NCI-H187 treated with DMSO at 0.1 percent for 48 hours (cell line): ENCODE measurements at places on chromosomes 1 and 21.
A peak's percentile ranks its signal among the peaks of the same experiment; 100 is the strongest.

DNA sequence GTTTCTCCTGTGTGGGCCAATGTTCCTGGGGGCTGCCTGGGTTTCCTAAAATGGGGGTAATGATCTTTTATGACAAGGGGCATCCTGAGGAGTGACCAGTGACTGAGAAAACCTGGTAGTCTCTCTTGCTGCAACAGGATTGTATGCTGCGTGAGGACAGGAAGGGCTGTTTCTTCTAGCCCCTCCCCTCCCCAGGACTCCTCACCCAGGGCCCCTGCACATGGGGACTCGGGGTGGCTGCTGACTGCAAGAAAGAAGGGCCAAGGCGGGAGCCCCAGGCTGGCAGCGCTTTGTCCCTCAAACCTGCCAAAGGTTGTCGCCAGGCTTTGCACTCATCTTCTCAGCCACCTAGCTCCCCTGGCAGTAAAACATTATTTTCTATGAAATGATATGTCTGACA is 442.4 kb downstream of the CAMTA1 start:
- no peak for DNase-seq

DNA sequence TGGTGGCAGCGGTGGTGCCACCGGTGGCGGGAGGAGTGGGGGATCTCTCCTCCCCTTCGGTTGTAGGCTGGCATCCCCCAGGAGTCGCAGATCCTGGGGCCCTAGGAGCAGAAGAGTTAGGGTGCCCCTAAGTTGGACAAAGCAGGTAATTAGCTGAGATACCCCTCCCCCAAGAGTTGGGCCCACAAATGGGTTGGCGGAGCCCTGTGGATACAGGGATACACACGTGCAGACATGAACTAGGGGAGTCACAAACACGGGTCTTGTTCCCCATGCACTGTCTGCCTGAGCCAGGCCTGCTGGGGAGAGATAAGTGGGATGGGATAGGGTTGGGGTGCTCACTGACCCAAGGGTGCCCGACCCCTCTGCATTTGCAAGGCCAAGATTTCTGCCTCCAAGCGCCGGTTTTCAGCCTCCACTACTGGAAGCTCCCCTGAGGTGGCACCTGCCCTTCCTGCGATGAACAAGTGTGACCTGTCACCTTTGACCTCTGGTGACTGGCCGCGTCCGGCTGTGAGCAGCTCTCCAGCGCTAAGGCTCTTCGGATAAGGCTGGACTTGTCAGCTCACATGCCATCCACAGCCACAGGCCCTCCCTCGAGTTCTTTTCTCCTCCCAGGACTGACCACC is 1.8 kb downstream of the CCDC17 start:
- DNase-seq = no peak

GRCh38 chr1:165212229-165212628 is 144.3 kb downstream of the LMX1A start:
- no peak for DNase-seq

DNA sequence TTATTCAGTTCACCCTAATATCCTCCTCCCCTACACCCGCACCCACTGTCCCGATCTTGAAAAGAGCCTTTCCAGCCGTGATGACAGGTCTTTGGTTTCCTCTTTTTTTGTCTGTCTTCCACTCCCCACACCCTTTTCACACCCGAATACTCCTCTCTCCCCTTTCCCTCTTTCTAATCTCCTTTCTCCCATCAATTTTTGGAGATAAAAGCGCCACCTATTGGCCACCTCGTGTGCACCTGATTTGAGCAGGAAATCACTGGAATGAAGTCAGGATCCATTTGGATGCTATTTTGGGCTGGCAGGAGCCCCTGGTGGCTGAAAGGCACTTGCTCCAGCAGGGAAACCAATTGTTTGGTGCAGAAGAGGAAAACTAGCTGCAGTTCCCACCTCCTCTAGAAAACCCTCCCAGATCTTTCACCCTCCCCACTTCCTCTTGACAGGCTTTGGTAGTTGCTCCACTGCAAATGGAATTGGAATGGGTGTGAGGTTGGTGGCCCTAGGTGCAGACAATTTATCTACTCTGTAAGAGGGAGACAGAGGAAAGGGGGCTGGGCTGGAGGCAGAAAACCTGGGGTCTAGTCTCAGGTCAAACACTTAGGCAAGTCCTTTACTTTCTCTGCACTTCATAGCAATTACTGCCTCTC is 8.4 kb downstream of the FOXE3 start:
- no peak for DNase-seq

- DNase-seq = no peak
These were observed 14.1 kb upstream of the DEGS1 start for GRCh38 chr1:224168859-224169380.

GRCh38 chr1:107976836-107977235 is 11.9 kb upstream of the VAV3 start:
- DNase-seq = no peak

- DNase-seq = no peak
These were observed 15.6 kb downstream of the RD3 start for GRCh38 chr1:211476200-211476849.

GRCh38 chr1:53581476-53581875 is 122.3 kb downstream of the DMRTB1 start:
- no peak for DNase-seq

GRCh38 chr21:44078411-44078981 is 28.7 kb upstream of the PWP2 start:
- DNase-seq = no peak

- no peak for DNase-seq
These were observed 12.5 kb downstream of the IQGAP3 start for GRCh38 chr1:156559797-156560385.

- DNase-seq = no peak
These were observed 16.4 kb downstream of the GPSM2 start for GRCh38 chr1:108893141-108893530.

DNA sequence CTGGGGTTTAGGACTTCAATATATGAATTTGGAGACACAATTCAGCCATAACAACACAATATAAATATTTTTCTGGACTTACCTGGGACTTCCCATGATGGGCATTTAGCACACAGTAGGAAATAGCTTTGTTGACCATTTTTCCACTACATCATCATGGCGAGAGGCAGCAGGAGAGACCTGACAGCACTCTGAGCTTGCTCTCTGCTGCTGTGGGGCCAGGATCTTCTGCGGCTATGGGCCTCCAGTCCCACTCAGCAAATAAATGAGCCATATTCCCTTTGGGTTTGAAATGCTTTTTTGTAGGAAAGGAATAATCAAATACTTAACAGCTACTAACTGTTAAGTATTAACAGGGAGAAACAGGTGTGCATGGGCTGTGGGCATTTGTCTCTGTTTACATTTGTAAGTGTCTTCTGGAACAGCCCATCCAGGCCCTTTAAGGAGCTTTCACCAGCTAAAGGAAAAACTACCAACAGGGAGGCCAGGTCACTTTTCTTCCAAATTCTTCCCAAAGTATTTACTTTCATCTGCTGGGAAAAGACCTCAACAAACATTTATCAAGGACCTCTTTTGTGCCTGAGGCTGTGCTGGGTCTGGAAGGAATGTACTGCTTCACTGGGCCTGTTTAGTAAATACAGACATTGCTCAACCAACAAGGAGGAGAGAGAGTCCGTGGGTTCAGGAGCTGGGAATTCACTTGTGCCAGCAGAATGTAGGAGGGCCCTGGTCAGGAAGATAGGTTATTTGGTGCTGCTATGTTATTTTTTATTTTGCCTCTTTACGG is 133.2 kb downstream of the LRIG2 start:
- DNase-seq = peak; percentile 88

DNA sequence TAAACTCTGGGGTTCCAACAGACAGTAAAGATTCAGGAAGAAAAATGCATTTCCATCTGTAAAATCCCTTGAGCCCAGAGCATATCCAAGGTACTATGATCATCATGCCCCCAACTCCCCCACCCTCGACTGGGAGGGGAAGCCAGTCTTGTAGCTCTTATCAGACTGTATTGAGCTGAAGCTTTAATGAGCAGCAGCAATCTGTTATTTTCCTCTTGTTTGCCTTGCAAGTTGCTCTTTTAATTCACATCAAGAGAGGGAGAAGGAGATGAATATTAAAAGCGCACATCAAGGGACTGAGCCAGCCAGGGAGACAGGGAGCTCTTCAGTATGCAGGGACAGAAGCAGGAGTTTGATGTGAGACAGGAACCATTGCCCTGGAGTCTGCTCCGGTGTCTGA is 52.5 kb upstream of the KCNA3 start:
- DNase-seq = no peak

GRCh38 chr1:38095454-38095931 is 48.9 kb upstream of the POU3F1 start:
- DNase-seq = no peak

DNA sequence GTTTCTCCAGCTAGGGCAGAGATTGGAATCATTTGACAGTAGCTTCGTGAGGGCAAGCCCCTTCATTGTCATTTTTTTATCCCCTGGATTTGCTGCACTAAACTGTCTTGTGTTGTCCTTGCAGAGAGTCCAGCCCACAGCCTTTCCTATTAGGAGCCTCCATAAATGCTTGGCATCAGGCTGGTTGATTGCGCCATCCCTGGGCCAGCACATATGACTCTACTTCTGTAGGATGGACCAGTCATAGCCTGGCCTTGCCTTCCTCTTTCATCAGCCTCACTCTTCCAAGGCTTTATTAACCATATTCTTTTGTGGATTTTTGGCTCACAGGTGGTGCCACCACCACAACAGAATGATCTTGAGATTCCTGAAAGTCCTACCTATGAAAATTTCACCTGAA is 31.4 kb downstream of the LY9 start:
- no peak for DNase-seq

DNA sequence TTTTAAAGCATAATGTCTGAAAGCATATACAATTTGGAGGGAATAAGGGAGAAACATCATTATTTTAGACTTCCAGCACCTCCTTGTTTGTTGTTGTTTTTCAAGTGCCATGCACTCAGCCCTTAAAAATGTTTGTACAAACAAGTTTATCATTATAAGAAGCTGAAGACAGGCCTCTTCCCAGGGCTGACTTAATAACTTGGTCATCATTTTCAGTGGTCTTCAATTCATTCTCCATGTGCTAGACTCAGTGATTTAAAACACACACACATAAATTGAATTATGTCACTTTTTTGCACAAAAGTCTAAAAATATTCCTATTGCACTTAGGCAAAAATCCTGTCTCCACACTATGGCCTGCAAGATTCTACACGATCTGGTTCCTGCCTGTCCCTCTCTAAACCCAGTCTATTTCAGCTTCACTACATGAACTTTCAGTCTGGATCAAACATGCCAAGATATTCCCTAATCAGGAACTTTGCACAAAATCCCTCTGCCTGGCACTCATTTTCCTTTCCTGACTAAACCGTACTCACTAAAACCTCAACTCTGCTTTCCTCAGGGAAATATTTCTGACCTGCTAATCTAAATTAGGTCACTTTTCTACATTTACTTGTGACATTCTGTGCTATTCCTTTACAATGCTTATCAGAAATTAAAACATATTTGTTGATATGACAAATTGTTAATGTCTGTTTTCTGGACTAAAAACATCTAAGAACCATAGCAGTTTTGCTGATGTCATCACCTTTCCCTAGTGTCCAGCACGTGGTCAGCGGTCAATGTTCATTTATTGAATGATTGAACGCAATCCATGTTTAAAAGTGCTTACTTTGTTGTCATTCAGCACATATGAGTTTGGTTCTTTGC is 14.8 kb upstream of the GBP5 start:
- no peak for DNase-seq

DNA sequence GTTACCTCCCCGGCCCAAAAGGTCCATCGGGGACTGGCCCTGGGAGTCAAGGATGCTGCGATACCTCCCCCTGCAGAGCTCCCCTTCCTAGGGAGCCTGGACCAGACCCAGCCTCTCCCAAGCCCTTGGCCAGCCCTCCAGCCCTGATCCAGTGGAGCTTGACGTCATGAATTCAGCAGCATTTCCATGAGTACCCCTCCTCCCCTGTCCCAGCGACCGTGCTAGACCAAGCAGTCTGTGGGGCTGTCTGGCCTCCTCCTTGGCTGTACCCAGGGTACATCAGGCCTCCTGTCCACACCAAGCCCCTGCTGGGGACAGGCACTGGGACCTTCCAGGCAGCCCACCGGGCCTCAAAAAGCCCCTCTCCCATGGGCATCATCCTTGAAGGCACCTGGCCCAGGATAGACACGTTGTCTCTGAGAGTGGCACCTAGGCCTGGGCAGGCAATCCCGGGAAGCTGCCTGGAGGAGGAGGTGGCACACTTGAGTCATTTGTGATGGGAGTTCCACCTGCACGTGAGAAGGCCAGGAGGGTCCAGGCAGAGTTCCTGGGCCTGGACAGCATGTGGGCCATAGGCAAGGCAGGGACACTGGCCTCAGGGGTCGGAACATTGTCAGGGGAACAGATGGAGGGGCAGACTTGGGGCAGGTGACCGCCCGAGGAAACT is 46.4 kb downstream of the WNT9A start:
- no peak for DNase-seq

DNA sequence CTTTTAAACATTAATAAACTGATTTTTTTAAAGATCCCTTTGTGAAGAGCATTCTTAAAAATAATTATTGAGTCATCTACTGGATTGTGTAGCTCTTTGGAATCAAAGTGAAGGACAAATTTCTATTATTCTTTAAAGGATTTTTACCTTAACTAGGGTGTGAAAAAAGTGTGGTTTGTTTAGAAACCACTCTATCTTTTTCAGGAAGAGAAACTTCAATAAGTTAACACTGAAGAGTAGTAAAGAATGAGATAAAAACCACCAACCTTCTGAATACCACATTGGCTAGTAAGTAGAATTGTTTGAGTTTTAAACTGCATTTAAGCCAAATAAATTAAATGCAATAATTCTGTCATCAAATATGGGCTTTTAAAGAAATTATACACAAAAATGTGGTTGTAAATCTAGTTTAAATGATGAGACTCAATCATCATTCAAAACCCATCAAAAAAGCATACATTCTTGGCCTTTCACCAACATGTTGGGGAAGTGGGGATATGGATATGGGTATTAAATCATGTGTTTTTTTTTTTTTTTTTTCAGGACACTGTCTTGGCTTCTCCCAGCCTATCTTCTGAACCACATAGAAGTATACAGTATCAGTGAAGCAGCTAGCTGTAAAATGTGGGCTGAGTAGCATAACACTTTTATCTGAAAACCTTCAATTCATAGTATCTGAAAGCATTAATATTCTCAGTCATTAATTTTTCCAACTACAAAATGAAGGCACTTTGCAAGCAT is 4.8 kb downstream of the S1PR1 start:
- no peak for DNase-seq

GRCh38 chr1:64312431-64312830 is 109.0 kb downstream of the UBE2U start:
- DNase-seq = no peak

GRCh38 chr1:181077576-181078242 is 10.8 kb upstream of the IER5 start:
- DNase-seq = no peak

GRCh38 chr1:76336931-76337371 is 262.4 kb downstream of the ST6GALNAC3 start:
- DNase-seq = no peak

GRCh38 chr1:45079533-45079932 is 67.5 kb downstream of the UROD start:
- DNase-seq = no peak

GRCh38 chr1:209168204-209168603 is 415.3 kb upstream of the CAMK1G start:
- no peak for DNase-seq

GRCh38 chr1:205301205-205301821 is 20.2 kb downstream of the NUAK2 start:
- peak; percentile 44 for DNase-seq

GRCh38 chr21:15098181-15098580 is 33.4 kb upstream of the NRIP1 start:
- DNase-seq = no peak

- no peak for DNase-seq
These were observed 464.9 kb downstream of the MATN1 start for GRCh38 chr1:30258471-30258870.
